ENCODE measurements at places on chromosomes 7 and 10. TPM values are rescaled to one million over a fixed set of nuclear protein-coding genes. Genes with fewer than 3 reads are reported as not detected.

GRCh38 chr10:76242956-76243355, 811.5 kb downstream of the LRMDA start:
- DNase-seq = no peak

Gene LIPM
- polyA plus RNA-seq = not detected

- no peak for DNase-seq
Observed at GRCh38 chr10:100738055-100738827, 7.1 kb upstream of the PAX2 start.

GRCh38 chr10:123475466-123475865, 190.7 kb upstream of the GPR26 start:
- DNase-seq = no peak

GRCh38 chr7:114911411-114911810, 10.5 kb upstream of the MDFIC start:
- no peak for DNase-seq

- no peak for DNase-seq
Observed at GRCh38 chr10:61973906-61974305, 72.4 kb downstream of the ARID5B start.

DNA sequence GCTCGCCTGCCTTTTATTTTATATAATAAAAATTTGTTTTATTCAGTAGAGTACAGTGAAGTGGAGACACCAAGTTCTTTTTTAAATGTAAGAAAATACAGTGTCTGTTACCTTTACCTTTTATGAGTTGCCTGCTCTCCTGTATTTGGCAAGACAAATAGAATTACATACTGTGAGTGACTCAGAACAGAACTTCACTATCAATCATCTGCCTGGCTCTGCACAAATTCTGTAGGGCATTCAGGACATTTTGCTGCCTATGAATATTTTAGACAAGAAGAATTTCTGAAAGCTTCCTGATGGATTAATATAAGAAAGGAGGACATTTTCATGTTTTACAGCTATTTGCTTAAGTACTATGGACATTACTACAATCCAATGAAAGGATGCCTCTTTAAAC, 135.4 kb upstream of the PHF14 start:
- no peak for DNase-seq

- no peak for DNase-seq
Observed at GRCh38 chr7:15309872-15310271, 251.9 kb downstream of the AGMO start.

Gene AKR1B15
- polyA plus RNA-seq = not detected

- DNase-seq = no peak
Observed at GRCh38 chr10:119305860-119306513, 98.6 kb downstream of the GRK5 start.

Gene SCART1
- 2.2 TPM for polyA plus RNA-seq

- no peak for DNase-seq
Observed at GRCh38 chr10:120738658-120739057, 112.5 kb upstream of the WDR11 start.

DNA sequence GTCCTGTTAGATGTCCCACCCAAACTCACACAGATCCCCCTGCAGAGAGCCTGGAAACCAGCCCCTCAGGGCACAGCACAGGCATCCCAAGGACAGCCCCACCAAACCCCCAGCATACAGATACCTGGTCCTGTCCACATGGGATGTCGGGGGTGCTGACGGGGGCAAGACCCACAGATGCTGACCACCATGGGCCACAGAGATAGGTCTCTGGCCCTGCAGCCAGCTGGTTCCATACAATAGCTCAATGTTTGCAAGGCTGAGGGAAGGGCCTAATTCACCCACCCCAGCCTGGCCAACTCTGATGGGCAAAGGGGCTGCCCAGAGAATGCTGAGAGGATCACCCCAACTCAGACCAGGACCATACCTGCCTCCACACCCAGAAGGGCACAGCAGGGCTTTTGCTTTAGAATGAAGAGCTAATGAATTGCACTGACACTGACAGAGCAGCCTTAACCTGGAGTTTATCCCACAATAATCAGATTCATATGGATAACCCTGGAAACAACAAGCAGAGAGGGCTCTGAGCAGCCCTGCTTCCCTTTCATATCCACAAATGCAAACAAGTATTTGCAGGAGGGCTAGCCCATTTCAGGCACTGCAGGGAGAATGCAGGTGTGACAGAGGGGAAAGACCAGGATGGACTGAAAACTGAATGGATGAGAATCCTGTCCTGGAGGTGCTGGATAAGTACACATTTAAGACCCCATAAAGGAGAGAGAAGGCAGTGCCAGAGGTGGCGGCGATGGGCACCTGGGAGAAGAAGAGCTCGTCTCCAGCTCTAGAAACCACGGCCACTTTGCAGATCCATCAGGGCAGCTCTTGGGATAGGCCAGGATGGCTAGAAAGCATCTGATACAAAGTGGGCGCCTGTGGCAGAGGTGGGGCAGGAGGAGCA, 126.7 kb downstream of the TNS3 start:
- no peak for DNase-seq

Measured in renal cortex interstitium (tissue), 15 donors.